ENCODE measurements at places on chromosomes 7 and 10.

DNA sequence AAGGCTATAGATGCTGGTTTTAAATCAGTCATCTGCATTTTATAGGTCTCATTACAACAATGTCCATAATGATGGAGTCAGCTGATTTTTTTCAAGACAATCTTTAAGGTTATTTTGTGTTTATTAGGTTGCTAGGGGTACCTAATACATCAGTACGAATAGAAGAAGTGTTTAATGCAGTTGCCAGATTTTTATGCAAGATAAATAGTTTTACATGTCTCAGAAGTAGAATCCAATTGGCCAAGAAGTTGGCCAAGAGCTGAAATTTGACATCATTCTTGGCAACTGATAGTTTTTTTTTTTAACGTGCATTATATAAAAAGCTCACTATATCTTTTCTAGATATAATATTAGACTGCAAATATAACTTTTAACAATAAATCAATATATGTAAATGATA, 208.5 kb downstream of the TRIL start:
- no peak for DNase-seq

GRCh38 chr10:121598263-121599249, at the start of gene FGFR2:
Gene FGFR2 (minus strand): TSS chr10:121598444. CDS start chr10:121593817, 4,627 bp downstream.
- no peak for DNase-seq

- DNase-seq = no peak
Measured at GRCh38 chr10:13857451-13857850, 270.7 kb downstream of the PRPF18 start.

GRCh38 chr7:4893929-4894475, 10.5 kb upstream of the RADIL start:
- no peak for DNase-seq

DNA sequence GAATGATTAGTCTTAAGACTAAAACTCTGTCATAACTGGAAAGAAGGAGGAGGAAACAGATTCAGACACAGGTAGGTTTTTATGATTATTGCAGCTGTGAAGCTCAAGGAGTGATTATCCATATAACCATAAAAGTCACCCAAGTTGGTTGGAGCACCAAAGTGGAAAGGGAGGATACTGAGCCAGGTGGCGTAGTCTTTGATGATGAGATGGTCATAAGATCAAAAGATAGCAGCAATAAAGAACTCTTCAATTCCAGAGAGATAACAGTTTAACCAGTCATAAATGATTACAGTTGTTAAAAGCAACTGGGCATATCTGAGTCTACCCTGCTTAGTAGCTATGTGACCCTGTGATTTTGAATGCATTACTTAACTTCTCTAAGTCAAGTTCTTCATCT, 8.4 kb downstream of the ABCB1 start:
- no peak for DNase-seq

GRCh38 chr10:76125900-76126299, 694.5 kb downstream of the LRMDA start:
- DNase-seq = no peak

- no peak for DNase-seq
Measured at GRCh38 chr10:18497806-18498369, 153.5 kb downstream of the NSUN6 start.

DNA sequence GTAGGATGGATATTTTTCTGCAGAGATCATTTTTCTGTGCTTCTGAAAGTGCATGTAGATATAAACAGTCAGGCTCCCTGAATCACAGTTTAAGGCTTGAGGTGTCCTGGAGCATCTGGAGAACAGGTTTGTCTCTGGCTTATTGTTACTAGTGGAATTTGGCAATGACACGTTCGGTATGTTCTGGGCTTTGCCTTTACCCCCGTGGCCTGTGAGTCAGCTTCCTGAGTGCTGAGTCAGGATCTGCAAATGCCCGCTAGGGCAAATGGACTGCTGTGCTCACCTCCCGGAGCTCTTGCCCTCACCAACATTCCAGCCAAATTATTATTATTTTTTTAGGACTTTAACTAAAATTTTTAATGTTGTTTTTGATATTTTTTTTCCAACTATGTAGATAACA, 192.5 kb upstream of the PRSS1 start:
- no peak for DNase-seq

- DNase-seq = no peak
Measured at GRCh38 chr10:84525120-84525806, 196.9 kb downstream of the CCSER2 start.

DNA sequence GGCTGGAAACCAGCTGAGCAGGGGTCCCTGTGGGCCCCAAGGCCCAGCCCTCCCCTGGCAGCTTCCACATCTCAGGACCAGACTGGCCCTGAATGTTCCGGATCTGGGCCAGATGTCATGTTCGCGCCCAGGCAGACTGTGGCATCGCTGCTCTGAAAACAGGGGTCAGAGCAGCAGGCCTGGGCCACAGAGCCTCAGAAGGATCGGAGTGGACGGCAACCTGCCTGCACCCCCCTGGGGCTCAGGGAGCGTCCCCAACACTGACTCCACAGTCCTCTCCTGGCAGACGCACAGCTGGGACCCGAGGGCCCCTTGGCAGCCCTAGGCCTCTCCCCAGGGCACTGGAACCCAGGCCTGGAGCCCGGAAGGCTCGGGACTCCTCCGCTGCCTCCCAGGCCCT, 91.3 kb upstream of the DNAAF5 start:
- DNase-seq = no peak

DNA sequence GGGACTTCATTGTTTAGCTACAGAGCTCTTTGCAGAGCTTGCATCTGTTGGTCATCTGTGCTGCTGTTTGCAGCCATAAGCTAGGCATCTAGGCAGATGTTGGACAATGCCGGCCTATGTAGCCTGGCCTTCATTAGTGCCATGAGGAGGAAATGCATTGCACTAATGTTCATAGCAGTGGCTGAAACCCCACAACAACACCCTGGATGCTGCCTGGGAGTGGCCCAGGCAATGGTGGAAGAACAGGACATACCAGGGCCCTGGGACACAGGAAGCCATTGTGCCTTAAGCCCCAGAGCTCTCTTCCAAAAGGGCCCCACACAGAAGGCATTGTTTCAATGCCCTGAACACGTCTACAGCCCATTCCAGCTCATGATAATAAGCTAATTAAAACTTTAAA, 131.5 kb upstream of the LYZL1 start:
- DNase-seq = no peak
